Kidney capillary endothelial cell (primary cell): ENCODE measurements at places on chromosomes 3 and 15.

GRCh38 chr3:113574213-113574612 is 41.9 kb downstream of the SIDT1 start:
- DNase-seq: no peak

GRCh38 chr3:186920301-186920700 is 10.0 kb upstream of the ST6GAL1 start:
- DNase-seq: no peak

DNA sequence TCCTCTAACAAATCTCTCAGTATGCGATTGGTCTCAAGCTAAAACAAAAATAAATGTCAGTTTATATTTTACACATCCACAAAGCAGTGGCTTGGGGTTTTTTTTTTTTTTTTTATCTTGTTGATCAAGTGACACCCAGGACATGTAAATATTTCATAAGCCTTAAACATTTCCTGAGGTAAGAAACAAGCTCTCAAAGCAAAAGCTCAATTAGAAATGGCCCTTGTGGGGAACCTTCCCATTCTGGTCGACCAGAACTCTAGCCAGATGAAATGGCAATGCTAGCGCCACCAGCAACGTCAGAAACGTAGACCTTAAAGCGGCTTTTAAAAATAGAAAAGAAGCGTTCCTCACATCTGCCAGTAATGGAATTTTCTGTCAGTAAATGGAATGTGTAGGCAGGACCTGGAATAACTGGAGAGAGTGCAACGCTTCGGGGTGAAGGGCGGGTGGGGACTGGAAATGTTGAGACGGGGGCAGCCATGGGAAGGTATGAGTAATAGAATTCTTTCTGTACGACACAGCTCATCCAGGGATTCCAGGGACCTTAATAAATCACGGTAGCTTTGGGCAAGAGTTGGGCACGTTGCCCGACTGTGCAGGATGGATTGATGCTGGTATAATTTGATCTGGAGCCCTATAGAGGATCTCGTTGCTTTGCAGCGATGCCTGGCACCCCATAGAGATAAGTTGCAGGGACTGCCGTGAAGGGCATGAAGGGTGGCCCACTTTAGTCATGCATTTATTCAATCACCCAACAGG is 44.4 kb downstream of the BTD start:
- peak; percentile 79 for DNase-seq

DNA sequence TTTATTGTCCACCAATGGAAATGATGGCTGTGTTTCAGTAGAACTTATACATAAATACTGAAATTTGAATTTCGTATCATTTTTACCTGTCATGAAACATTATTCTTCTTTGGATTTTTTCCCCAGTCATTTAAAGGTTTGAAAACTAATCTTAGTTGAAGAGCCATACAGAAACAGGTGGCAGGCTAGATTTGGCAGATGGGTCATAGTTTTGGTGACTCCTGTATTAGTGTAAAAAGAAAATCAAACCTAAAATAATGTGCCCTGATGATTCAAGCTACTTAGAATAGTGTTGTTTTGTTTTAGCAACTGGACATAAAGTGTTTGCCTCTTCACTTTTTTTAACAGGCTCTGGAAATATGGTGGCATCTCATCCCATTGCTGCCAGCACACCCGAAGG is 68.9 kb downstream of the SIDT1 start:
- DNase-seq: no peak

- no peak for DNase-seq
These were observed 70.5 kb upstream of the GOLGA8B start for GRCh38 chr15:34653992-34654391.

DNA sequence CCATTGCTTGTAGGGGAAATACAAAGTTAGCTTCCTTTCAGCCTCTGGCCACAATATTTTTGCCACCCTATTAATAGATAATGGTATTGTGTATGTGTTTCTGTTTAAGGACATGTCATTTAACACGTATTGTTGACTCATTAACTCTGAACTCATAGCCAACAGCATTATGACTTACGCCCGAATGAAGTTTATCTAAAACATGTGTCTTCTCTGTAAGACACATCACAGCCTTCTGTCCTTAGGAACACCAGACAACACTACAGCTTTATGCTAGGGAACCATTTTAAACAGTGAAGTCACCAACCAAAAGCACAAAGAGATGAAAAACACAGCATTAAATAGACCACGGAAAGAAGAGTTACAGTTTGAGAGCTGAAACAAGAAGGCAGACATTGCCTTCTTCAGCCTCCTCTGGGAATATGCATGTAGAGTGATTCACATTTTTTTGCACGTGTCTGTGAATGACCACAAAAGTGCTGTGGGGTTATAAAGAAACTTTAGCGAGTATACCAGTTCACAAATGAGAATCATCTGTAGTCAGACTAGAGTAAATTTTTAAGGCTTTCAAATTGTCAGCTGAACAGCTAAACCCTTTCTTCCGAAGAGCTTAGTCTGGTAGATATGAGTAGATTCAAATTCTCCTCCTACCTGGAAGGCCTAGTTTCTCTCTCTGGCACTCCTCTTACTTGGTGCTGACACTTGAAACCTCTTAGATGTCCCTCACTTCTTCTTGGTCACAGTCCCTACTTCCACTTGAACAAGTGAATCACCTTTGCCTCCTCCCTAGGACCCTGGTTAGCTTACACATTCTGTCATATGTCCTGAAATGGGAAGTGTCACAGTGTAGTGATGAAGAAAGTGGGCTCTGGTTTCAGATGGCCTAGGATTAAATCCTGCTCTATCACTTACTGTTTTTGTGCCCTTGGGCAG is 32.2 kb downstream of the MCTP2 start:
- no peak for DNase-seq

DNA sequence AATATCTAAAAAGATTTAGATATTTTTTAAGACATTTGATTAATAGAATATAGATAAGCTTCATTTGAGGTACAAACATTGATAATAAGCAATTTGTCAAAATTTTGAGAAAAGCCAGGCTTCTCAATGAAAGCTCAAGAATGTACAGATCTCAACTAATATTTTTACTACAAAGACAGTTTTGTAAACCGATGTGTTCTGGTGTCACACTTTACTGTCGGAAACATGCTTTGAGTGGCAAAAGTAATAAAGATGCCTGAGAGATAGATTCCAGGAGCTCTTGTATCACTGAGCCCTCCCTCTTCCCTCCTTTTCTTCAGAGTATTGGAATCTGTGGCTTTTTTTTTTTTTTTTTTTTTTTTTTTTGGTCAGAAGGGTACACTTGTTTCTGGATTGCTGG is 45.0 kb upstream of the THRB start:
- DNase-seq: no peak

DNA sequence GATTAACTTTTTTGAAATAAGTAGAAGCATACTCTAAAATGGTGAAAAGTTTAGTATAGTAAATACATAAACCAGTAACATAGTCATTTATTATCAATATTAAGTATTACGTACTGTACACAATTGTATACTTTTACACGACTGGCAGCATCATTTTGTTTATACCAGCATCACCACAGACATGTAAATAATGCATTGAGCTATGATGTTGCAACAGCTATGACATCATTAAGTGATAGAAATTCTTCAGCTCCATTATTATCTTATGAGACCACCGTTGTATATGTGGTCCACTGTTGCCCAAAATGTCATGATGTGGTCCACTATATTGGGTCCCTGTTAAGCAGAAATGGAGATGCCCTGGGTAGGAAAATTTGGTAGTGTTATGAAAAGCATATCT is 51.3 kb downstream of the DRD3 start:
- no peak for DNase-seq

- no peak for DNase-seq
These were observed 1.3 kb downstream of the GABRA5 start for GRCh38 chr15:26868029-26868685.

GRCh38 chr3:81497572-81498251 is 263.7 kb downstream of the GBE1 start:
- no peak for DNase-seq

DNA sequence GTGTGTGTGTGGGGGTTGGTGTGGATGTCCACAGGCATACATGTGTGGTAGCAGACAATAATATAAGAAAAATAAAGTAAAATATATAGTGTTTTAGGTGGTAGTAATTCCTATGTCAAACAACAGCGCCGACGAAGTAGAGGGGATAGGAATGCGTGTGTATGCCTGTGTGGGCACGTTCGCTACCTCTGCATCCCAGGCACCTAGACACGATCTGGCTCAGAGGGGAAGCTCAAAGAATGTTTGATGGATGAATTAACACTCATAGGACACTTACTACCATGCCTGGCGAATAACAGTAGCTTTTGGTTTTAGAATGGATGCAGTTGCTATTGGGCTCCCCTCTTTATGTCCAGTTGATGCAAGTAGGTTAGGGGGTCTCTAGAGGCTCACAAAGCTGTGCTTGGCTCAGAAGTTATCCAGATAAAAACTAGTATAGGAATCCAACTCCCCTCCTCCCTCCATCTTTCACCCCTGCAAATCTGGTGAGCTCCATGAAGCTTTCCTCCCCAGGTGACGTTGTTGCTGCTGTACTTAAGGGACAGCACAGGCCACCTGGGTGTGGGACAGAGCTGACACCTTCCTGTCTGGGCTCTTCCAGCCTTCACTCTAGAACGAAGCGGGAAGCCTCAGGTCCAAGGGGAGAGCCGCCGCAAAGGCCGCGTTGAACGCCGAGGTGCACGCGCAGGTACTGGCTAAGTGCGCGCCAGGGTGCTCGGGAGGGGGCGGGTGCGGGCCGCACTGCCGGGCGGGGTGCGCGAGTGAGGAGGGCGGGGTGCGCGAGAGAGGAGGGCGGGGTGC is 192.6 kb upstream of the LYSMD4 start:
- no peak for DNase-seq

DNA sequence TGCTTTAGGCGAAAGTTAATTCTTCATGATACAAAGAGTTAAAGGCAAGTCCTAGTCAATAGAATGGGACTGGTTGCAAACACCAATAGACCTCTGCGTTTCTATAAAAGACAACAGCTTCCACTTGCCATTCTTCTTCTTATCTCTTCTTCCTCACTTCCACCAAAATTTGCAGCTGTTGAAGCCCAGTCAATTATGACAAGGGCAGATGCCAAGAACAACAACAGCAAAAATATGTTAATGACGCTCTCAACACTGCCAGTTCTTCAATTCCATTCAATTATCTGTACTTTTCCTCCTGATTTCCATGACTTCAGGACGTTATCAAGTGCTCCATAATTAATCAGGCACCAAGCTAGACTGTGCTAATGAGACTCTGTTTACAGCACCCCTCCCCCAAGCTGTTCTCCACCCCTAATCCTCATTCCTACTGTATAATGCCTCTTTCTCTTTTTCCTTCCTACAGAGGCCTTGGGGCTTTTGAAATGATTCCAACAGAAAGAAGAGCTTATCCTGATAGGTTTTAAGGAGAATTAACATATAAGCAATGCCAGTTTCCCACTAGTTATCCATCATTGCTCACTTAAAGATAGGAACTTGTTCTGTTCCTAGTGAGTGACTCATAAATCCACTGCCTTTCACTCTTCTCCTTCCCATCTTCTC is 1160.5 kb downstream of the IGSF11 start:
- DNase-seq: no peak

DNA sequence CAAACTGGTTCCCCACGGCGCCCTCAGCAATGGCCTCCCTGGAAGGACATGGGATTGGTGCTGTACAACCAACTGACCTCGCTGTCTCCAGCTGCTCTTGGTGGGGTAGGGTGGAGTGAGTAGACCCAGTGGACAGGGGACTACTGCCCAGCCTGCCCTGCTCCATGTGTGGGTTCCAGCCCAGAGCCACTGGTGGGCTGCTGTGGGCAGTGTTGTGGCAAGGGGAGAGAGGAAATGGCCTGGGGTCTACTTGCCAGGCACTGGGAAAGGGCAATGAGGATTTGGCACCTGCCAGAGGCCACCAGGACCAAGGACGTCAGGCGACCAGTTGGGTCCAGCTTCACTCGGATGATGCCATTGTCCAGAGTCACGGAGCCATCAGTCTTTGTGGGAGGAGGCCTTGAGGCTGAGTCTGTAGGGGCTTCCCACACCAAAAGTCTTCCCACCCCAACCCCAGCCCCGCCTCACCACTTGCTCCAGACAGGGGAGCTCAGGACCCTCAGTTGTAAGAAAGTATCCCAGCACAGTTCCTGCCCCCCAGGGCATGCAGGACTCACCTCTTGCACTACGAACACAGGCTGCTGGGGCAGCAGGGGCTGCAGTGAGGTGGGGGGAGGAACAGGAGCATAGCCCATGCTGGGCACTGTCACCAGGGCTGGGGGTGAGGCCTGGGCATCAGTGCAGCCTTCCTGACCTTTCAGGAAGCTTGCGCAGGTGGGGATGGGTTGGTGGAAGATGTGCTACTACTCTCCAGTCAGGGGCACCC is 9.5 kb downstream of the MAN2C1 start:
- DNase-seq: no peak

DNA sequence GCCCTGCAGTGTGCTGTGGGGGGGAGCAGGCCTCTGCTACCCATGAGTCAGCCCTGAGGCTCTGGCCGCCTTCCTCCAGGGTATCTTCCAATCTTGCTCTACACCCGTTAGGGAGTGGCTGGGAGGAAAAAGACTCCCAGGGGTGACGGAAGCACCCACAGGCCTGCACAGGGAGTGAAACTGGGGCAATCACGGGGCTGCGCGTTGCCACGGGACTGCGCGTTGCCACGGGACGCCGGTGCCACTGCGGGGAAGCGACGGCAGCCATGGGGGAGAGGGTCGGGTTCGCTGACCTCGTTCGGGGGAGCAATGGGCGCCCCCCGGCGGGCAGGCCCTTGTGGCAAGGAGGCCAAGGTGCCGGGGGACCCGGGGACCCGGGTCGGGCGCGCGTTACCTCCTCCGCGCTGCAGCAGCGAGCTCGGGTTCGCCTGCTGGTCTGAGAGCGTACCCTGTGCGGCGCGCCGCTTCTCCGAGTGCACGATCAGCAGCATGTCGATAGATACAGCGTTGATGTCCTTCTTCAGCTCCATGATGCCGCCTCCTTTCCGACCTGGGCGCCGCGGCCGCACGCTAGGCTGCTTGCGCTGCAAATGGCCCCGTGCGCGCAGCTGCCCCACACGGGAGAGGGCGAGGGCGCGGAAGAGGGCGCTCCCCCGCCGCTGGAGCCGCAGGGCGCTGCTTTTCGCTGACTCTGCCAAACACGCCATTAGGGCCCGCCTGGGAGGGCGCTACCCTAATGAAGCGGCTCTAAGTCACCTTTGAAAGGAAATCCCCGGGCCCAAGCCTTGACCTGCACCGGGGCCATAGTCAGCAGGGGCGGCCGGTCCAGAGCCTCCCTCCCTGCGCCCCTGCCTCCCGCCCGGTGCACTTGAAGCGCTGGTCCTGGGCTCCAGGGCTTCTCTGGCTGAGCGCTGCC is at the start of gene KY:
TSS of gene KY (minus strand) at position 592 of the 916 bp plus-strand sequence. CDS start at position 530, 62 bp downstream.
- no peak for DNase-seq

GRCh38 chr15:88657326-88658069 is 18.7 kb downstream of the ISG20 start:
- peak; percentile 50 for DNase-seq

GRCh38 chr3:143266927-143267326 is 147.4 kb downstream of the CHST2 start:
- DNase-seq: no peak

- peak; percentile 88 for DNase-seq
These were observed 509.1 kb downstream of the SHQ1 start for GRCh38 chr3:72338942-72339669.

DNA sequence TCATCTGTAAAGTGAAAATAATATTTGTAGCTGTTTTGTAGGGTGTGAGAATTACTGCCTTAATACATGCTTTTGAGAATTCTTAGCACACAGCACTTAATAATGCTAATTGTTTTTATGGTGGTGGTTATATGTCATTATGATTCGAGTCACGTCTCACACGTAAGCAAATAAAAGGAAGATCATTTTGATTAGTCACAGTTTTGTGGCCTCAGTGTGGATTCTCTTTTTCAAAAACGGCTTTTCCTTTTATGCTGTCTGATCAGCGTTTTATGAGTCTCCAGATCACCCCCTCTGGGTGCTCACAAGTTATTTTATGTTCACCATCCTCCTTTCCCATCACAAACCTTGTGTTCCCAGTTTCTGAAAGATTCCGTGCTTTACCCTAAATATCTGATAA is 255.6 kb upstream of the CNTN4 start:
- no peak for DNase-seq
